ENCODE measurements at places on chromosomes 6 and 20.

- DNase-seq: no peak
These were observed 78.2 kb upstream of the NXT1 start for GRCh38 chr20:23272176-23273029.

DNA sequence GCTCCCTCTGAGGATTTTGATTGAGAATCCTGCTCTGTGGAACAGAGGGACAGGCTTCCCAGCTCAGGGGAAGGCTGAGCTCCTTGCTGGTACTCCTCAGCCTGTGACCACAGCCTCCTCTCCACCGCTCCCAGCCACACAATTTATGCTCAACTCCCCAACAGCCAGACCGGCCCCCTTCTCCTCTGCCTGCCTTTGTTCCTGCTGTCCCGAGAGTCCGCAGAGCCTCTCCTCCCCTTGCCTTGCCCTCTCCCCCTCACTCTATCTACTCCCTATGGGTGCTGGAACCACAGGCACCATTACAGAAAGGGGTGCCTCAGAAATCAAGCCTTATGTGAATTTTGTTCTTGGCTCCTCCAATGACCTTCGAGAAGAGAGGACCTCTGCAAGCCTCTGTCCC is 15.9 kb downstream of the MAP1LC3A start:
- DNase-seq: no peak

- DNase-seq: peak; percentile 37
These were observed 4.7 kb downstream of the BCLAF1 start for GRCh38 chr6:136284909-136285308.

DNA sequence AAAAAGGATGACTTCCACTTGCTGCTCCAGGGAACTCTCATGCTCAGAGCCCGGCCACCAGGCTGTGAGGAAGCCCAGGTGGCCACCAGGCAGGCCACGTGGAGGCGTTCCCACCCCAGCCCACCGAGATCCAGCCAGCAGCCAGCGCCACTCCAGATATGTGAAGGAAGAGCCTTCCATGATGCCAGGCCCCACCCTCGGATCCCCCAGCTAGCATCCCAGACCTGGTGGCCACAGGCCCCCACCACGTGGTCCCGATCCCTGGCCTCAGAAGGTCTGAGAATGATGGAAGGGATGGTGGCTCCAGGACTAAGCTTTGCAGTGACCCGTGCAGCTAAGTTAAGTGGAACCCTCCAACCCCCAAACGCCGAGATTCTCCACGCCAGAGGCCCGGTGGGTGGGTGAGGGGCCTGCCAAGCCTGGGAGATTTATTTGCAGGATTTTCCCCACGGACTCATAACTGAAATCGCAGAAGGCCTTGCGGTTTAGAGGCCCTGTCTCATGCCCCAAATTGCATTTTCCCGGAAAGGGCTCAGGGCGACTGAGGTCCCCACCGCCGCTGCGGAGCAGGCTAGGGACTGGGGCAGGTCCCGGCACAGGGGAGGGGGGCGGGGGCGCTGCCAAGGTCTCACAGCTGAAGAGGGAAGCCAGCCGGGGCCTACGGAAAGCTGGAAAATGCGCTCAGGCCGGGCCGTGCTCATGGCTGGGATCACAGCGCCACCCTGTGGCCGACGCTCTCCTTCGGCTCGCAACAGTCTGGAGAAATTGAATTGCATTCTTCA is 31.1 kb upstream of the CST7 start:
- peak; percentile 30 for DNase-seq

- DNase-seq: no peak
These were observed 1.4 kb downstream of the GFOD1 start for GRCh38 chr6:13485923-13486562.

GRCh38 chr20:2289475-2289874 is 6.3 kb upstream of the TGM3 start:
- DNase-seq: peak; percentile 75

DNA sequence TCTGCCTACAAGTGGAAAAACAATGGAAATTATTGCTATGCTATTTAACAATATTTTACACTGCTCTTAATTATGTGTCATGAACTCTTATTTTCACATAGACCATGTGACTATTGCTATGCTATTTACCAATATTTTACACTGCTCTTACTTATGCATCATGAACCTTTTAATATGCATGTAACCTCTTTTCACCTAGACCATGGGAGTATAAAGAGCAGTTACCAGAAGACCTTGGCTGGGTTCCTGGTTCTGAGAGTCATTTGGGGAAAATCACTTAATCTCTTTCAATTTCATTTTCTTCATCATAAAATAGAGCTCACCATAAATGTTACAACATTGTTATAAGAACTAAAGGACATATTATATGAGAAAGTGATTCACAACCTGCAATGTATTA is 223.8 kb upstream of the RNF217 start:
- DNase-seq: no peak

GRCh38 chr6:5302220-5302946 is 41.1 kb downstream of the FARS2 start:
- no peak for DNase-seq

DNA sequence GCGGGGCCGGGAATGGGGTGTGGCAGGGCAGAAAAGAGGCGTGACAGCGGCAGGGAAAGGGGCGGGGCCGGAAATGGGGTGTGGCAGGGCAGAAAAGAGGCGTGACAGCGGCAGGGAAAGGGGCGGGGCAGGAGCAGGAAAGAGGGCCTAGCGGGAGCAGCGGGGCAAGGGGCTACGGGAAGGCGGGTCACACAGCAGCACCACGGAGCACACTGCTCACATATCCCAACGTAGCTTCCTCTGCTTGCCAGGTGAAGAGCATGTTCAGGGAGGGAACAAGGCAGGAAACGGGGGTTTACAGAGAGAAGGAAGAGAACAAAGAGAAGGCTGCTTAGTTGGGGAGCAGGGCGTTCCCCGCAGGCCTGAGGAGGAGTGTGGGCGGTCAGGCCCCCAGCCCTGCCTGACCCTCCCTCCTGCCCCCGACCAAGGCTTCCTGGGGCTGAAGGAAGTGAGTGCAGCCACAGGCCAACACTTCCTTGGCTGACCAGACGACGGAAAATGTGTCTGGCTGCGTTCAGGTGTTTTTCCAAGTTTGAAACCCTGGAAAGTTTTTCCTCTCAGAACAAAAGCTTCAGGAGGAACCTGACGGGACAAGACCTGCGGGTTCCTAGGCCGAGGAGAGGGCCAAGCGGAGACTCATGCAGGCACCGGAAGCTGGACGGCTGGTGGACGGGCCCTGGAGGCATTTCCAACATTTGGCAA is 13.8 kb downstream of the UCKL1 start:
- DNase-seq: peak; percentile 66

DNA sequence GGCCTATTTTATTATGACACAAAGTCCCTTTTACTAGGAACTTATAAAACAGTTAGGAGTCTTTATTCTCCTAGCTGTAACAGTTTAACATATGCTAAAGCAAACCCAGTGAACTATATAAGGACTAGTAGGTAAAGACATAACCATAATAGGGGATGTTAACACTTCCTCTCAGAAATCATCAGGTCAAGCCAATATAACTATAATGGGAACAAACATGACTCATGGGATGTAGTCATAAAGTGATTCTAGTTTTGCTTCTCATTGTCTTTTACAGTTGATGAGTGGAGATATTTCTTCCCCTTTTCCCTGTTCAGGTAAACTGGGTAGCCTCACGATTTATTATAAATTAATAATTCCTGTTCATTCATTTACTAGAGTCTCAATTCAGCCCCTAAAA is 9.7 kb downstream of the PTCHD4 start:
- DNase-seq: peak; percentile 30

- no peak for DNase-seq
These were observed 36.9 kb upstream of the HLA-C start for GRCh38 chr6:31308845-31309175.

GRCh38 chr6:37454420-37455140 is 21.6 kb downstream of the CMTR1 start:
- DNase-seq: no peak

DNA sequence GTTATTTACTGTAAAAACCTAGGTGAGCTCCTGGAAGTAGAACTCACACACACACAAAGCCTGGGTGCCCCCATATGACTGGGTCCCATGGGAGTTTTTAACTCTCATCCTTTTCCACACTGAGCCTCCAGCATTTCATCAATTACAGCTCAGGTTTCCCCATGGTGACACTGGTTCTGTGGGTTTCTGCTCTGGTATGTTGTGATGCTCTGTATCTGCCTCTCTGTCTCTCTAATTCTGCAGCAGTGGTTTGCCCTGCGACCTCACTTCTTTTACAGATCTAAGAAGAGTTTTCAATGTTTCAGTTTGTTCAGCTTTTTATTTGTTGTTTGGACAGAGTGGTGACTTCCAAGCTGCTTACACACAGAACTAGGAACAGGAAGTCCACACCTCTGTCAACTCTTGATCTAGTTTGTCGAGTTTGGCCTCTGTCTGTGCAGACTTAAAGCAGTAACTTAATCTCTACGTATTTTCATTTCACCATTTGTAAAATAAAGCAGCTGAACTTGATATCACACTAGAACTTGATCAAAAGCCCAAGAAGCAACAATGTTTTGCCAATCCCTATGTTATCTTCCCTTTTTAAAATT is 554.3 kb downstream of the EPHA7 start:
- no peak for DNase-seq

GRCh38 chr6:13918686-13919250 is 6.0 kb upstream of the RNF182 start:
- DNase-seq: no peak

- no peak for DNase-seq
These were observed 154.1 kb upstream of the SGK1 start for GRCh38 chr6:134472046-134472445.

DNA sequence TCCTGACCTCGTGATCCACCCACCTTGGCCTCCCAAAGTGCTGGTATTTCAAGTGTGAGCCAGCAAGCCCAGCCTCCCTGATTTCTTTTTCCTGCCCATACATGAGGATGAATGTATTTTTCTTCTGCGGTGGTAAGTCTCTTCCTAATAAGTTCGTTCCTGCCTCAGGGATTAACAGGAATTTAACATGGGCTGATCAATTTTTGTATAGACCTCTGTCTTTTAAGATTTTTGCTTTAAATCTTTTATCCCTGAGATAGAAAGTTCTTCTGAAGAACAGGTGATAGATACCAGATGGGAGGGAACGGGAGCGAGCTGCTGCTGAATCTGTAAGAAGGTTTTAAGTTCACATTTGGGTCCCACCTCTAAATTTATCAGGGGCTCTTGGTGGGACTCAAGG is 7.0 kb upstream of the ZNFX1 start:
- no peak for DNase-seq

DNA sequence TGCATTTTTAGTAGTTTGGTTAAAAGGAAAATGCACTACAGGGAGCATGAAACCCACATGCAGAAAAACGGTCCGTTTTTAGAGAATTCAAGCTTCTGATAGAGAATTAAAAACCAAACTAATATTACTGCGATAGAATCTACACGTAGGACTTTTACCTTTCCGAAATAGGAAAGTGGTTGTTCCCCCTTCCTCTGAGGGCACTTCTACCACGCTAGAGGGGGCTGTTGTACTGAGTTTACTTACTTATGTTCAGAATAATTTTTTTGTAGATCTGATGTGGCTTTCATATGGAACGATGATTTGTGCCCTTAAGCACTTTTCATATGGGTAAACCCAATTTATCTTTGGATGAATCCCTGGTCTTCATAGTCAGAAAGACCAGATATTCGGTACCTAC is 264.3 kb upstream of the PLN start:
- DNase-seq: peak; percentile 29

DNA sequence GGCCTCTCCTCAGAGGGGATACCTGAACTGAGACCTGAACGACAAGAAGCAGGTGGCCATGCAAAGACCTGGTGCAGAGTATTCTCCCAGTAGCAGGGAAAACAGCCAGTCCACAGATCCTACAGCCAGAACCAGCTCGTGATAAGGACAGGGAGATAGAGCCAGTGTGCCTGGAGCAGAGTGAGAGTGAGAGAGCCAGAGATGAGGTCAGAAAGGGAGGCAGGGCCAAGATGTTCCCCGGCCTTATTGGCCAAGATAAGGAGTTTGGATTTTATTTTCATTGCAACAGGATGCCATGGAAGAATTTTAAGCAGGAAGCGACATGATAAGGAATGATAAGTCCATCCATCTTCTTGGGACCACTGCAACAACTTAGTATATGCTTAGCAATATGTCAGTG is 111.8 kb downstream of the UBE3D start:
- DNase-seq: no peak

DNA sequence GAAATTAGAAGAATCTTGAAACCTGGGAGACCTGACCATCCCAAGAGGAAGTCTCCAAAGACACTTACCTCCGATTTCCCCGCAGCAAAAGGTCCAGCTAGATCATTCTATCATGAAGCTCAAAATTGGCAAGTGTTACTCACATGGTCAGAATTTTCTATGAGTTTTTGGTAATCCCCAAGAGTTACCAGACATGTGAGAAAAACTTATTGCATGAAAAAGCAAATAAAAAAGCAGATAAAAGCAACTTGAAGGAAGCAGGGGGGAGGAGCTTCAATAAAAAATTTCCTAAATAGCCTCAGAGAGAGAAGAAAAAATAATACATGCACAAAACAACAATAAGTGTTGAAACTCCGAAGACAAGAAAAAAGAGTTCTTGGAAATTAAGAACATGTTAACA is 27.3 kb downstream of the VNN1 start:
- DNase-seq: no peak

DNA sequence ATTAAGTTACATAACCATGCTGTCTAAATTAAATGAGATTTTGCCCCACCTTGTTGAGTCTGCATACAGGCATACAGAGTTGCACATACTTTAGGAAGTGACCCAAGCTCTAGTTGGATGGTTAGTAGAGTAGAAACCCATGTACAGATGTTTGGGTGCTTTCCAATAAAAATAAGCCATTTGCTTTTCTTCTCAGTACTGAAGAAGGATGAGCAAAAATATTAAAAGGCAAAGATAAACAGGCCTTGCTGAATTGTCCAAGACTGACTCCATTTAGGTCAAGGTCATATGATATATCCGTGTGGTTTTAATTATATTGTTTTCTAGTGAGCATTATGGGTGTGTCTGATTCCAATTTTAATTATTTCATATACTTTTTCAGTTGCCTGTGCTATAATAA is 589.4 kb downstream of the RFPL4B start:
- peak; percentile 37 for DNase-seq

DNA sequence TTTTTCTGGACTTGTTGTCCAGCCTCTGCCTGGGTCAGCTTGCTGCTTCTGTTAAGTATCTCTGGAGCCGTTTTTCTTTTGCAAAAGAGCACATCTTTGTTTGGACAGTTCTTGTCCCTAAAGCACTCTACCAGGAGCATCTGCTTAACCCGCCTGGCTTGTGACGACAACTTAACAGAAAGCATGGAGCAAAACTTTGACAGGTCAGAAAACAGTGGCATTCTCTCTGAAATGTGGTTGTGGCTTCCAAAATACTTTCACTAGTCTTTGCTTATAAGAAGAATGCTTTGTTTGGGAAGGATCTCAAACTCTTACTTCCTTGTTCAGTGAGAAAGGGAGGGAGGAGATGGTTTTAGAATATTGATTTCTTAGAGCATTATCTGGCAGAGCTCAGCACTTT is 47.6 kb downstream of the CD109 start:
- DNase-seq: no peak

- DNase-seq: no peak
These were observed 736.6 kb upstream of the NRSN1 start for GRCh38 chr6:23389386-23389785.

GRCh38 chr6:62613928-62614327 is 327.9 kb upstream of the KHDRBS2 start:
- DNase-seq: no peak

GRCh38 chr6:110327391-110327790 is 30.8 kb downstream of the METTL24 start:
- no peak for DNase-seq
